ENCODE measurements at places on chromosomes 13 and 19. TPM values are rescaled to one million over a fixed set of nuclear protein-coding genes. Genes with fewer than 3 reads are reported as not detected.

- no peak overlapping the region for H3K27ac ChIP-seq
- no peaks in the 10 kb centered on the region for H3K4me1 ChIP-seq
- H3K4me3 ChIP-seq, result no peak overlapping the region
- no peaks in the 10 kb centered on the region for H3K27me3 ChIP-seq
Measured at GRCh38 chr13:63460462-63461090, 2044.9 kb upstream of the PCDH20 start.

GRCh38 chr13:80341756-80342370 is 937 bp upstream of the SPRY2 start:
- DNase-seq, result no peak
- H3K27me3 ChIP-seq, result no peaks in the 10 kb centered on the region
- peaks cover 5% of the 10 kb centered on the region for H3K4me1 ChIP-seq
- peak overlapping the region; percentile 96 for H3K4me3 ChIP-seq

Gene NKPD1
- total RNA-seq, result not detected

- no peaks in the 10 kb centered on the region for H3K27me3 ChIP-seq
- peak; percentile 42 for DNase-seq
- H3K27ac ChIP-seq, result no peak overlapping the region
- no peak overlapping the region for H3K4me3 ChIP-seq
- H3K4me1 ChIP-seq, result no peaks in the 10 kb centered on the region
- no peaks in the 10 kb centered on the region for H3K36me3 ChIP-seq
Measured at GRCh38 chr13:79779761-79780160, 298.8 kb downstream of the NDFIP2 start.

DNA sequence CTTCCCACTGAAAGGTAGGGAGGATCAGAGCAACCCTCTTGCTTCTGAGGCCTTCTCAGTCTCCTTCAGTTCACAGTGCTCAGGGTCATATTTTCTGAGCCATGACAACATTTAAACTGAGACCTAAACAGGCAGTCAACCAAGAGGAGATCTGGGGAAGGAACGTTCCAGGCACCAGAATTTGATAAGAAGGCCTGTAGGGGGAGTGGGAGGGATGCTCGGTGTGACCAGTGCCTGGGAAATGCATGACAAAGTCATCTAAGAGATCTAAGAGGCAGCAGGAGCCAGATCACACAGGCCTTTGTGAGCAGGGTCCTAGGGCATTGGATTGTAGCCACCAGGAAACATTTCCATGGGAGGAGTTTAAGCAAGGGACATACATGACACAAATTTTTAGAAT is 71.6 kb downstream of the SHISA2 start:
- no peaks in the 10 kb centered on the region for H3K27me3 ChIP-seq
- no peaks in the 10 kb centered on the region for H3K36me3 ChIP-seq
- H3K4me3 ChIP-seq, result no peak overlapping the region

GRCh38 chr13:34822650-34823049 is 119.4 kb upstream of the NBEA start:
- peaks cover 1% of the 10 kb centered on the region for H3K4me1 ChIP-seq
- no peaks in the 10 kb centered on the region for H3K27me3 ChIP-seq
- no peak for DNase-seq
- H3K4me3 ChIP-seq, result no peak overlapping the region

Gene TPTE2
- total RNA-seq, result 2.0 TPM

Gene NANOS3
- total RNA-seq, result not detected

GRCh38 chr19:54186934-54187381 is 2.4 kb downstream of the MBOAT7 start:
- peaks cover 20% of the 10 kb centered on the region for H3K36me3 ChIP-seq
- H3K4me1 ChIP-seq, result peaks cover 2% of the 10 kb centered on the region
- no peak overlapping the region for H3K4me3 ChIP-seq
- no peaks in the 10 kb centered on the region for H3K27me3 ChIP-seq

DNA sequence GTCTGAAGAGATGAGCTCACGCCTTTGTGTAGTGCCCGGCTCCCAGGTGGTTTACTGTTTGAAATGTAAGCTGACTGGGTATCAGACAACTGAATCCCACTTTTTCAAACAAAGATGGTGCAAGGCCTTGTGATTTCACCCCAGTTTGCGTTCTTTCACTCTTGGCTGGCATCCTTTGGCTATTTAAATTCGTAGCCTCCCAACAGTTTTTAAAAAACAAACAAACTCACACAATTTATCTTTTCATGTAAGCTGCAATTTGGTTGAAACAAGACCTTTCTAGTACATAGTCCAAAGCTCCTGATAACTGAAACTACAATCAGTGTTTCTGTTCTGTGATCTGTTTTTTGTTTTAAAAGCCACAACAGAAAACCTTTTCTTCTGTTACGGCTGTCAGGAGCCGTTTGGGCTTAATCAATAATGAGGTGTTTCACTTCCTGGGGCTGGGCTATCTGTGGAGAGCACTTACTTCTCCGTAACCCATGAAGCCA is 65.1 kb upstream of the NPAS1 start:
- H3K27ac ChIP-seq, result no peak overlapping the region
- no peak for DNase-seq
- no peaks in the 10 kb centered on the region for H3K4me1 ChIP-seq
- no peaks in the 10 kb centered on the region for H3K36me3 ChIP-seq
- H3K27me3 ChIP-seq, result no peaks in the 10 kb centered on the region
- no peak overlapping the region for H3K4me3 ChIP-seq

GRCh38 chr19:3524904-3525451 is 14.0 kb upstream of the TEKTIP1 start:
- no peak for DNase-seq
- peaks cover 4% of the 10 kb centered on the region for H3K36me3 ChIP-seq
- H3K4me1 ChIP-seq, result no peaks in the 10 kb centered on the region
- no peaks in the 10 kb centered on the region for H3K27me3 ChIP-seq

Gene DHDH
- 1.2 TPM for total RNA-seq

DNA sequence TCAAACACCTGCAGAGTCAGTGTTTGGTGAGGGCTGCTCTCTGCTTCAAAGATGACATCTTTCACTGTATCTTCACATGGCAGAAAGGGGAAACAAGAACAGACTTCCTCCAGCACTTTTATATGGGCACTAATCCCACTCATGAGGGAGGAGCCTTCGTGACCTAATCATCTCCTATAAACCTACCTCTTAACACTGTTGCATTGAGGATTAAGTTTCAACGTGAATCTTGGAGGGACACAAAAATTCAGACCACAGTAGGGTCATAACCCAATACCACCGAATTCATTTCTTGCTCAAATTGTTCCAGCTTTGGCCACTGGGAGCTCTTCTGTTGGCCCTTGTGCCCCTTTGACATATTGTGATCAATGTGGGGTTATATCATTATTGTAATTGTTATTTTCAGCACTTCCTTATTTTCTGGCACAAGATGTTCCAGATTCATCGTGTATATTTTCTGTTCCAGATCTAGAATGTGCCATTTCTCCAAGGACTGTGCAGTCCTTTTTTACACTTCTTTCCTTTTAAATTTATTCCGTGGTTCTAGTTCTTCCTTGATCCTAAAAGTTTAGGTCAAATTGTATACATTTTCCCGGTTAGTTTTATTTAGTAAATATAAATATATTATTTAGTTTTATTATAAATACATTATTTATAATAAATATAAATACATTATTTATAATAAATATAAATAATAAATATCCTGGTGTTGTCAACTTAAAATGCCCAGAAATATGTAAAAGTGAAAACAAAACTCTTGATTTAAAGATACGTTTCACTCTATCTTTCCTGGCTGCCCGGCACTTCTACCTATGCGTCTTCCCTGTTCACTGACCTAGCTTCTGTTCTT is 35.5 kb upstream of the IGFL4 start:
- no peaks in the 10 kb centered on the region for H3K4me1 ChIP-seq
- peaks cover 59% of the 10 kb centered on the region for H3K27me3 ChIP-seq
- DNase-seq, result no peak
- H3K27ac ChIP-seq, result no peak overlapping the region

DNA sequence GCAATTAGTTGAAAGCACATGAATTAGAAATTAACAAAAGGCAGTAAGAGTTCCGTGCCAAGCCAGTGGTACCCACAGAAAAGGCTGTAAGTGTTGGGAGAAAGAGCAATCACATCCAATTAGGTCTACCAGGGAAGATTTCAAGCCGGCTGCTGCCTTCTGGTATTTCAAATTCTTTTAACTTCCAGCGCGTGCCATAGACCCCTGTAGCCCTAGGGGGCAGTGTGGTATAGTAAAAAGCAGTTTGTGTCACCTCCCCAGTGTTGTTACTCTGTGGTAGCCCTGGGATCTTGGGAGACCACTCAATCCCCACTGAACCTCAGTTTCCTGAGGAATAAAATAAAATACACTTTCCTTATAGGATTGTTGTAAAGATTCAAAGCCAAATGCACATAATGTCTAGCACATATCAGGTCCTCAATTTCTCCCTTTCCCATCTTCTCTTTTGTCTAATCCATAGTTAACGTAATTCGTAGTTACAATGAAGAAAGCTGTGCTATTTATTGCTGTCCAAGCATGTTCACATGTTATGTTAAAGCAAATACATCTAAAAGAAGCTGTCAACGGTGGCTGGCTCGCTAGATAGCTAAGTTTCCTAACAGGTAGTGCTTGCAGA is 230.2 kb downstream of the TDRD3 start:
- no peak for DNase-seq
- H3K36me3 ChIP-seq, result no peaks in the 10 kb centered on the region
- no peaks in the 10 kb centered on the region for H3K4me1 ChIP-seq
- H3K27ac ChIP-seq, result no peak overlapping the region
- no peak overlapping the region for H3K4me3 ChIP-seq
- no peaks in the 10 kb centered on the region for H3K27me3 ChIP-seq

- no peak overlapping the region for H3K27ac ChIP-seq
- DNase-seq, result no peak
- H3K4me3 ChIP-seq, result no peak overlapping the region
- no peaks in the 10 kb centered on the region for H3K4me1 ChIP-seq
Measured at GRCh38 chr13:86684402-86684801, 885.2 kb upstream of the SLITRK6 start.

- H3K4me1 ChIP-seq, result no peaks in the 10 kb centered on the region
- no peak for DNase-seq
- no peaks in the 10 kb centered on the region for H3K36me3 ChIP-seq
- no peaks in the 10 kb centered on the region for H3K27me3 ChIP-seq
Measured at GRCh38 chr13:29479716-29480492, 115.6 kb downstream of the SLC7A1 start.

GRCh38 chr13:30629527-30629926 is 11.8 kb downstream of the USPL1 start:
- H3K4me1 ChIP-seq, result no peaks in the 10 kb centered on the region
- no peak for DNase-seq
- H3K4me3 ChIP-seq, result no peak overlapping the region
- H3K36me3 ChIP-seq, result peaks cover 10% of the 10 kb centered on the region

- no peaks in the 10 kb centered on the region for H3K27me3 ChIP-seq
- DNase-seq, result no peak
- peaks cover 52% of the 10 kb centered on the region for H3K4me1 ChIP-seq
- H3K27ac ChIP-seq, result peak overlapping the region; percentile 75
- no peak overlapping the region for H3K4me3 ChIP-seq
- no peaks in the 10 kb centered on the region for H3K36me3 ChIP-seq
Measured at GRCh38 chr13:46656786-46657185, 103.8 kb downstream of the LRCH1 start.

DNA sequence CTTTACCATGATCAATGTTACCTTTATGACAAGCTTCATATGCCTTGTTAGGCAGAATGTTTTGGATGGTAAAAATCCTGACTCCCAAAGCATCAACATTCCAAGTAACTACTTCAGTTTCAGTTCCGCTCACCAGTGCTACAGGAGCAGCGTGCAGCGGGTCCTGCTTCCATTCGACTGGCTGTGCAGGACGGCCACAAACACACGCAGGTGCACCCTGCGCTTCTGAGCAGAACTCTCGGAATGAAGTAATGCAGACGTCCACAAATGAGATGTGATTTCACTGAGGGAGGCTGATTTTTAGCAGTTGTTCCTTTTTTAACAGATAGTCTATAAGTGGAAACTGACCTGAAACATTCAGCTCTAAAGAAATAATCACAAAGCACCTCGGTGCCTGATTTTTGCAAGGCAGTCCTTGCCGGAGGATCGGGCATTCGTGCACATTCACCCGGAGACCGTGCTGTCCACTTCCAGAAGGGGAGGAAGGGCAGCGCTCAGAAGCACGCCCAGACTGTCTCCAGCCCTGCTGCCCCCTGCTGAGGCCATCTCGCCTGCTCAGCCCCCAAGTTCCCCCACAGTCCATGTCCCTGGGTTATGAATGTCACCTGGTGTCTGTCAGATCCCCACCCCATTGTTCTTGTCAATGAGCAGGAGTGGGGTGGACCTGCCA is 85.8 kb downstream of the RAB20 start:
- no peak overlapping the region for H3K4me3 ChIP-seq
- H3K27me3 ChIP-seq, result no peaks in the 10 kb centered on the region
- peaks cover 100% of the 10 kb centered on the region for H3K36me3 ChIP-seq
- no peaks in the 10 kb centered on the region for H3K4me1 ChIP-seq
- DNase-seq, result no peak
- no peak overlapping the region for H3K27ac ChIP-seq

GRCh38 chr13:48400090-48400694 is 12.7 kb downstream of the LPAR6 start:
- H3K27ac ChIP-seq, result peak overlapping the region; percentile 30
- H3K27me3 ChIP-seq, result no peaks in the 10 kb centered on the region
- H3K36me3 ChIP-seq, result no peaks in the 10 kb centered on the region
- no peak overlapping the region for H3K4me3 ChIP-seq
- peaks cover 4% of the 10 kb centered on the region for H3K4me1 ChIP-seq
- no peak for DNase-seq

Gene COL4A1
- 554 TPM for total RNA-seq

DNA sequence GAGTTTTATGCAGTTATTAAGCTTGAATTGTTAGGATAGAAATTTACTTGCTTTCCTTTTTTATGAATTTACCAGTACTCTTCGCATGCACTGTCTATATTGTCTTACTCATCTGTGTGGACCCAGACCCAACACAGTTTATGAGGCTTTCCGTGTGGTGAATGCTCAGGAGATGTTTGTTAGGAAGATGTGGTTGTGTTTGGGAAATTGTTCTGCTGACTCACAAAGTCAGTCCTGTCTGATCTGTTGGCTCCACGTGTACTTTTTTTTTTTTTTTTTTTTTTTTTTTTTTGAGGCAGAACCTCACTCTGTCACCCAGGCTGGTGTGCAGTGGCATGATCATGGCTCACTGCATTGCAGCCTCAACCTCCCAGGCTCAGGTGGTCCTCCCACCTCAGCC is 532.5 kb downstream of the LMO7 start:
- no peak for DNase-seq
- no peaks in the 10 kb centered on the region for H3K4me1 ChIP-seq
- H3K27ac ChIP-seq, result no peak overlapping the region
- no peak overlapping the region for H3K4me3 ChIP-seq

DNA sequence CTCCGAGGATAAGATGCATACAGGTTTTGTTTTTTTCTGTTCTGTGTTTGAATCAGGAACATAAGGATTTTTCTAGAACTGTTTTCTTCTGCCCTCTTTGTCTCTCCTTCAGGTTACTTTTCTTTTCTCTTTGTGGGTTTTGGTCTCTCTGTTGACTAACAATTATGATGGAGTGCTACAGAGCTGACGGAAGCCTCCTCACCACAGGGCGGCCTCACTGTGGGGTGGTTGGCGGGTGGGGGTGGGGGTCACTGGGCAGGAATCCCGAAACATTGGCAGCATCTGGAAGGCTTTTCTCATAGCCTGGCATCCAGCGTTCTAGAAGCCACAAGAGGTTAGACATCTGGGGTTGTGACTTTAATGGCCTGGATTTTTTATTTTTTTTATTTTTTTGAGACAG is 12.0 kb upstream of the MATK start:
- no peak overlapping the region for H3K27ac ChIP-seq
- H3K36me3 ChIP-seq, result no peaks in the 10 kb centered on the region
- DNase-seq, result no peak
- H3K4me1 ChIP-seq, result no peaks in the 10 kb centered on the region
- H3K4me3 ChIP-seq, result no peak overlapping the region
- H3K27me3 ChIP-seq, result peaks cover 47% of the 10 kb centered on the region
